Muscle of leg (tissue), 16 donors: ENCODE measurements at places on chromosomes 7 and 10. TPM values are rescaled to one million over a fixed set of nuclear protein-coding genes. Genes with fewer than 3 reads are reported as not detected.

SKIDA1 gene
- 2.6 TPM for total RNA-seq

HOXA3 gene
- 4.7 TPM for total RNA-seq

HMX3 gene
- total RNA-seq = not detected

DNA sequence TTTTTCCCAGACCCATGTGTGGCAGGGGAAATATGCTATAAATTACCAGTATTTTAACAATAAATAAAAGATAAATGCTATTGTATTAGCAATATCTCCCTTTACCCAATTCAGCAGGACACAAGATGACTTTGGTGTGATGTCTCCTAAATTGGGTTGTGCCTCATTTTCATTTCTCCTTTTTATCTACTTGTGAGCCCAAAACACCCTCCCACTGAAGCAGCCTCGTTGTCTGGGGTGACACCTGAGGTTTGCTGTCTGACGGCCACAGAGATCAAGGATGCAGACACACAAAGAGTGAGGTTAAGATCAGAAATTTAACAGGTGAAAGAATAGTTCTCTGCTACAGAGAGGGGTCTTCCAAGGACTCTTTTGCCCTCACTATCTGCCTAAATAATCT lies 27.1 kb upstream of the CC2D2B start:
- no peak for DNase-seq
- H3K36me3 ChIP-seq = no peaks in the 10 kb centered on the region
- H3K4me1 ChIP-seq = no peaks in the 10 kb centered on the region
- H3K27ac ChIP-seq = no peak overlapping the region
- no peaks in the 10 kb centered on the region for H3K27me3 ChIP-seq
- H3K4me3 ChIP-seq = no peak overlapping the region

DNA sequence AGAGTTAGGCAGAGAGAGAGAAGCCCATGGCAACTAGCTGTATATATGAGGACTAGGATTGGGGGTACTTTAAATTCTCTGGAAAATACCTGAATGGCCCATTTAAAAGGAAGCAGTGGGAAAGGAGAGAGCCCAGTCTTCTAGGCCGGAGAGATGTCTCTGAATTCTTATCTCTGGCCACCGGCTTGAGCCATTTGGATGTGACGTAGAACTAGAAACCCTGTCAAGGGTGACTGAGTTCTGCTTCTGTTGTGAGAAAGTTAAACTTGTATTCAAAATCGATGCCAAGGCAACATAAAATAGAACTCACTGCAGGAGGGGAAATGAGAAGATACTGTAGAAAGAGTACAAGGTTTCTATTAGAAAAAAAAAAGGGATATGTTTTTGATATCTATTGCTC lies 6.3 kb upstream of the GSTK1 start:
- H3K36me3 ChIP-seq = no peaks in the 10 kb centered on the region
- H3K27me3 ChIP-seq = no peaks in the 10 kb centered on the region
- H3K27ac ChIP-seq = no peak overlapping the region
